ENCODE measurements at places on chromosomes 7 and 10.

DNA sequence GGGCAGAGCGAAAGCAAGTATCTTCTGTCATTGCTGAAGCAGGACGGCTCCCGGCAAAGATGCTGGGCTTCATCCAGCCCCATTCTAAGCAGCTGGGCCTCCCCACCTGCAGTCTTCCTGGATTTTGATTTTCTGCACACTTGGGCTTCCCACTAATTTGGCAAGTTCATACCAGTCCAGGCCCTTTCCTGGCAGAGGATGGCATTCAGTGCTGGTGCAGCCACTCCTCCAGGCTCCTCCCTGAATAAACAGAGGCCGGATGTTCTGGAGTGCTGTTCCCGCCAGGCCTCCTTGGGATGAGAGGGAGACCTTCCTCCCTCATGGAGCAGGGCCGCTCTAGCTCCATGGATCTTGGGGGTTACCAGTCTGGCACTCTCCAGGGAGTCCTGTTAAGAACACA, 3.4 kb downstream of the BAG3 start:
- DNase-seq, result peak; percentile 70

DNA sequence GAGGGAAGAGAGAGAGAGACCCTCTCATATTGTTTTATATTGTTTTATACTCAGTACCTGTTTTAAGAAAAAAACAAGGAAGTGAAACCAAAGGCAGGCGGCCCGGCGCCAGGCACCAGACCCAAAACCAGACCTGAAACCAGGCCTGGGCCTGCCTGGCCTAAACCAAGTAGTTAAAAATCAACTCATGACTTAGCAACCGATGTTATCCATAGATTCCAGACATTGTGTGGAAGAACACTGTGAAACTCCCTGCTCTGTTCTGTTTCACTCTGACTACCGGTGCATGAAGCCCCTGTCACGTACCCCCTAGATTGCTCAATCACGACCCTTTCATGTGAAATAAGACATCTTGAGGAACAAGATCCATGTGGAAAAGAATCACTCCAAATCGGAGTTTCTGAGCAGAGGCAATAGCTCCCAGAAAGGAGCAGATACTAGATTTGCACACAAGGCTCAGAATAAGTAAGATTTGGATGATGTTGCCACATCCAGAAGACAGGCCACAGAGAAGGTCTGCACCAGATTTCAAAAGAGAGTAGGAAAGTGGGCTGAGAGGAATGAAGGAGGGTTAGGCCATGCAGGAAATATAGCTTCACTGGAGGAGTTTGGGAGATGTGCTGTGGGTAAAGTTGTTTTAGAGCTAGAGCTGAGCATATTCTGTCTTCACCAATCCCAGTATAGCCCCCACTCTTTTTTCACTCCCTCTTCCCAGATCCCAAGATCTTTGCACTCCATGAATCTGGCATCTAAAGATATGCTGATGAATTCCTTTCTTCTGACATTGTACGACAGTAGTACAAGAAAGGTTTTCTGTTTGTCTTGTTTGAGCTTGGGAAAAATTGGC, 8.8 kb upstream of the ZNF248 start:
- DNase-seq, result no peak

DNA sequence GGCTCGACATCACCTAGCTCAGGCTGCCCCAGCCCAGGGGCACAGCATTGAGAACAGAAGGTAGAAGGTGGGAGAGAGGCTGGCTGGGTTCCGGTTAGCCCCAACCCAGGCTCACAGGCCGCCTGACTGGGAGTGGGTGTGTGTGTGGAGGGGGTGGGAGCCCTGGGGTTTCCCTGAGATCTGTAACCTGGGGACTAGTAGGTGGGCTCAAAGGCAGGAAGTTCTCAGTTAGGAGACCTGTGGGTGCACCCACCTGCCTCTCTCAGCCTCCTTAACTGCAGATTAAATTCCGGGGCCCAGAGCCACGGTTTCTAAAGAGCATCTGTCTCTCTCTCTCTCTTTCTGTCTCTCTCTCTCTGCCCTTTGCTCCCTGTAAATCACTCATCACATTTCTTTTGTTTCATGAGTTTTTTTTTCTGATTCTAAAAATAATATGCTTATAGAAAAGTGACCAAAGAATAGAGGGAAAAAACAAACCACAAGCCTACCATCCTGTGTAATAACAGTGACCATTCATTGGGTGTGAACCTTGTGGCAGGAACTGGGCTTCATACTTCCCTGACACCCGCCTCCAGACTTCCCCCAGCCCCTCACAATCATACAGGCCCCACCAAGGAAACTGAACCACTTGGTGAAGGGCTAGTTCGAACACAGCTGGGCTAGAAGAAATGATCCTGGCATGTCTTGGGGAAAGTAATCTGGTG, 83.4 kb upstream of the SMNDC1 start:
- DNase-seq, result no peak

DNA sequence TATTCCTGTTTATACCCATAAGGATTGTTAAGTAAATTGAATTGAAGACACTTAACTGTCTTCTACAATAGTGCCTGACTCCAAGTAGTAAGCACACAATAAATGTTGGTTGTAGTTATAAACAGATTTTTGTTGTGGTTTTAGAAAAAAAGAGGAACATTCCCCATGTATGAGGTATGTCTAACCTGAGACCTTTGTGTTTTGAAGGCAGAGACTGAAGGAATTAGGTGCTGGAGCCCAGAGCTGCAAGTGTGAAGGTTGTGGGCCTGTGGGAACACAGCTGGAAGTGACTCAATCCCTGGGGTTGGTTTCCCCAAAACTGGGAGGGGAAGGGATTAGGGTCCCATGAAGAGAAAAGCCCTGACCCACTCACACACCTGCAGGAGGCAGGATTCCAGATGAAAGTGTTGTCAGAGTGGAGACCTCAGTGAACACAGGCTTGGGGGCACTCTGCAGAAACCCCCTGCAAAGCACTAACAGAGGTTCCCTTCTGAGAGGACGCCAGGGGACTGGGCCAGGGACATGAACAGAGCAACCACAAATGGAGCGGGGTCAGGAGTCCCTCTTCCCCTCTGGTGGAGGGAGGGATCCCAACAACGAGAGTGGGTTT, 265.1 kb upstream of the KLF14 start:
- DNase-seq, result no peak

DNA sequence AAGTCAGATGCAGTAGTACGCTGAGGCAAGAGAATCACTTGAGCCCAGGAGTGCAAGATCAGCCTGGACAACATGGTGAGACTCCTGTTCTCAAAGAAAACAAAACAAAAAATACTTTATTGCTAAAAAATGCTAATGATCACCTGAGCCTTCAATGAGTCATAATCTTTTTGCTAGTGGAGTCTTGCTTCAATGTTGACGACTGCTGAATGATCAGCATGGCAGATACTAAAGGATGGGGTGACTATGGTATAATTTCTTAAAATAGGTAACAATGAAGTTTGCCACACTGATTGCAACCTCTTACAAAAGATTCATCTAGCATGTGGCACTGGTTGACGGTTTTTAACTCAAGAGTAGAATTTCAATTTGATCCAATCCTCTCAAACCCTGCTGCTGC, 22.3 kb downstream of the NANOS1 start:
- DNase-seq, result no peak

- DNase-seq, result no peak
Observed at GRCh38 chr7:1523208-1523607, 7.3 kb upstream of the MAFK start.

- DNase-seq, result no peak
Observed at GRCh38 chr10:2972810-2973209, 94.5 kb upstream of the PFKP start.

GRCh38 chr7:16071246-16071857, 350.0 kb downstream of the CRPPA start:
- no peak for DNase-seq

Data from MG63 (cell line).